LHCN-M2 (cell line): ENCODE measurements at places on chromosomes 16 and 17.

GRCh38 chr16:16131659-16132058, 91.6 kb downstream of the ABCC6 start:
- DNase-seq = no peak

DNA sequence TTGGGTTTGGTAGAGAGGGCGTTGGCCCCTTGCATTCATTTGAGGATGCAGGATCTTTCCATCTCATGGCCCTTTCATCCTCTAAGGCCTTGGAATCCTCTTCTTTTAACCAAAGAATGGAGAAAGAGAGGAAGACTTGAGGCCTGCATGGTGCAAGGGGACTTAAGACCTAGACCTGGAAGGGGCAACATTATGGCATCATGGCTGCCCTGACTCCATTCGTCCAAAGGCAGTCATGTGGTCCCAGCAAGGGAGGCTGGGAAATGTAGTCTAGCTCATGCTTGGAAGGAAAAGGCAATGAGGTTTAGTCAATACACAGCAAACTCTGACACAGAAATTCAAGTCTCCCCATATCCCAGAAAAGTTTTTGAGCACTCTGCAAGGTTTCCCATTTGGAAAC, 30.7 kb upstream of the CDRT4 start:
- peak; percentile 20 for DNase-seq

DNA sequence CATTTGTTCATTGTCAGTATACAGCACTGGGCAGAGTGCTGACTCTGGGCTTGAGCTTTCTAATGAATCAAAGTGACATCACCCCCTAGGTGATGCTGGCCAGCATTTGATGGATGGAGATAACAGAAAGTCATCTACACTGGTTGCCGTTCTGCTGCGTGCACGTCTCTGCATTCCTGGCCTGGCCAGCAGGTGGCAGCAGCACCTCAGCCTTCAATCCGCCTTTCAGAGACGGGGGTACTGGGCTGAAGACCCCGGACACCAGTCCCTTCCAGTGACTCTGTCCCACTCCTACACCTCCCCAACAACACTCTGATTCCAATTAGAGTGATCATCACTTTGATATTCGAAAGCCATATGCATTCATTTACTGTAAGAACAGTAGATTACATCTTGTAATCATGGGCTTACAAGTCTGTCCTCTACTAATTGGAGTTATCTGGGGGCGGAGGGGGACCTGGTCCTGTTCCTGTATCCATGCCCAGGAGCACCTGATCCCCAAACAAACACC, 6.0 kb downstream of the CPSF4L start:
- peak; percentile 24 for DNase-seq

- no peak for DNase-seq
Observed at GRCh38 chr17:82793974-82794630, 42.2 kb downstream of the TBCD start.

DNA sequence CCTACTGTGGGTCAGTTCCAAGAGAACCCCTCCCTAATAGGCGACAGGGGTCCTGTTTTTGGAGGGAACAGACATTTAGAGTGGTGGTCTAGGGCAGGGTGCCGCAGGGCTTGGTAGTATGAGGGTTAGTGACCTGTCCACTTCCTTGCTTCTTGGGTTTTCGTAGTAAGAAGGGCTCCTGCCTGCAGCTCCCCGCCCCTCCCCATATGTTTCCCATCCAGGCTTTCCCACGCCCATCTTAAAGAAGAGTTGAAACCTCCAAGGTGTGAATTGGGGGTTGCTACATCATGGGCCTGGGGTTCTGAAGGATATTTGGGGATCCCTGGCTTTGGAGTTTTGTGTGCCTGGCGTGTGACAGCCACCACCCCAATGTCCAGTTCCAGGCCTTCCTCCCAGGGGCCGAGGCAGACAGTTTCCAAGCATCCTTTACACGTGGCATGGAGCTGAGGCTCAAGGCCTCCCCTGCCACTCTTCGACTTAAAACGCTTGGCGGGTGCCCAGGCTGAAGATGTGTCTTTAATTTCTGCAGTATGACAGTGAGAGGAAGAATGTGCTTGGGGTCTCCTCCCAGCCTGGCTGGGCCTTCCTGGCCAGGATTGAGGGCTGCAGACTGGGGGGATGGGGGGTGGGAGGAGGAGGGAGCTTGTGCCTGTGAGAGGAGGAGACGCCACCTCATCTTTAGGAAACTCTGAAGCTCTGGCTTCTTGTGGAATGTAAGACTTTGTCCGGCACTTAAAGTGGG, 2.3 kb upstream of the COL1A1 start:
- DNase-seq = no peak

DNA sequence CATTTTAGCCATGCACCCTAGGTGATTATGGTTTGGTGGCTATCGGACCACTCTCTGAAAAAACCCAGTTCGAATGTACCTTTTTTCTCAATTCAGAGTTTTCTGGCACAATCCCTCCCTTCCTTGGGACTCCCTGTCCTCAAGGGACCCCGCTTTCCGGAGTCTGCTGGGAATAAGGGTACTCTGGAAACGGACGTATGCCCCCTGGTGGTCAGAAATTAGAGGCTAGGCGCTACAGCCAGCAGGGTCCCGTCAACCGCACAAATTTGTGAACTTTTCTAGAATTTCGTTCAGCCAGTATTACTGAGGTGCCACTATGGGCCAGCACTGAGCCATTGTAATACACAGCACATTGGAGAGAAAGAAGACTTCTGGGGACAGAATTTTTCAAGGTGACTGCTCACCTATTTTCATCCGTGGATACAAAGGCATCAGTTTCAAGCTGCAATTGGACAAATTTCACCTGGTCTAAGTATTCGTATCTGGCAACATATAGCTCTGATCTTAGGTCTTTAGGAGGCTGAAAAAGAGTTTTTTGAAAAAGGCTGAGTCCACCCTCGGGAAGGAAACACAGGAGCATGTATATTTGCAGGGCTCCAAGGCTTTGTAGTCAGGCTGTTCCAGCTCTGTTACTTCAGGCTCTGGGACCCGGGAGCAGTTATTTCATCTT, 27.1 kb upstream of the CRYBA1 start:
- peak; percentile 80 for DNase-seq

- no peak for DNase-seq
Observed at GRCh38 chr17:3004925-3005324, 58.5 kb downstream of the OR1D5 start.
